Hematopoietic multipotent progenitor cell (in vitro differentiated cells): ENCODE measurements at places on chromosomes 2 and 18. TPM values are rescaled to one million over a fixed set of nuclear protein-coding genes. Genes with fewer than 3 reads are reported as not detected.

SP110 gene
- total RNA-seq, result 48.2 TPM

RNF152 gene
- 0.27 TPM for total RNA-seq

- DNase-seq, result no peak
Measured at GRCh38 chr2:216352653-216353270, 19.5 kb downstream of the MARCHF4 start.

DNA sequence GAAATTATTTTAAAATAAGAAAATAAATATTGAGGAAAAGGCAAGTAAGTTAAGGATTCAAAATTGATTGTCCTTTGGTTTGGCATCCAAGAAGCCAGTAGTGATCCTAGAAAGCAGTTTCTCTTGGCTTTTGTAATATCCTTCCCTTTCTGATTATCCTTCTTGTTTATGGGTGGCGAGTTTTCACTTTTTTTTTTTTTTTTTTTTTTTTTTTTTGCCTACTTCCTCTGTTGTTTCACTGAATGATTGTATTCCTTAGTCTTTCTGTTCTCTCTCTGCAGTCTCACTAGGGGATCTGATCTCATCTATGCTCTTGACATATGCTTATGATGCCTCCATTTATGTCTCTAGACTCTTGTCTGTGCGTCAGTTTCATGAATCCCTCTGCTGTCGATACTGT, 4.2 kb downstream of the NAPG start:
- DNase-seq, result no peak

GRCh38 chr2:84283506-84283905, 175.6 kb downstream of the SUCLG1 start:
- no peak for DNase-seq

- DNase-seq, result peak; percentile 25
Measured at GRCh38 chr2:159456500-159457426, 159.6 kb downstream of the BAZ2B start.

GRCh38 chr2:25204190-25204838, 35.9 kb upstream of the POMC start:
- no peak for DNase-seq

DNA sequence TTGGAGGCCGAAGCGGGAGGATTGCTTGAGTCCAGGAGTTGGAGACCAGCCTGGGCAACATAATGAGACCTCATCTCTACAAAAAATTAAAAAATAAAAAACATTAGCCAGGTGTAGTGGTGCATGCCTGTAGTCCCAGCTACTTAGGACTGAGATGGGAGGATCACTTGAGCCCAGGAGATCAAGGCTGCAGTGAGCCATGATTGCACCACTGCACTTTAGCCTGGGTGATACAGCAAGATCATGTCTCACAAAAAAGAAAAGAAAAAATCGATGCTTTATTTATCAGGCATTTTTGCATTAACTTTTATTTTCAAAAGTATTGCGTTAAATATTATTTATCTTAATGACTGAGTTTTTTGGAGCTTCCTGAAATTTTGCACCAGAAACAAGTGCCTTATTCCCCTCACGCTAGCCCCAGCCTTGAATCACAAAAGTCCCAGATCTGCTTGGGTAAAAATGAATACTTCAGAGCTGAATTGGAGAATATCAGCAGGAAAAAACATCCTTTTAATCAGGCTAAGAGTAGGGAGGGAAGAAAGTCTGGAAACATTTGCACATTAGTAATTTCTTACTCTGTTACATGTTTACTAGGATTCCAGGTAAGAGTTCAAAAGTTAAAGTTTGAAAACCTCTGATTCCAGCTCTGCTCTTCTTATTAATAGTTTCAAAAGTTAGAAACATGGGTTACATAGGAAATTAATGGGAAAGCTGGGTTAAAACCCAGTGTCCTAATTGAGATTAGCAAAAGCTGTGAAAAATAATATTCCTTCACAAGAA, 296.8 kb upstream of the FBXO11 start:
- DNase-seq, result no peak

DNA sequence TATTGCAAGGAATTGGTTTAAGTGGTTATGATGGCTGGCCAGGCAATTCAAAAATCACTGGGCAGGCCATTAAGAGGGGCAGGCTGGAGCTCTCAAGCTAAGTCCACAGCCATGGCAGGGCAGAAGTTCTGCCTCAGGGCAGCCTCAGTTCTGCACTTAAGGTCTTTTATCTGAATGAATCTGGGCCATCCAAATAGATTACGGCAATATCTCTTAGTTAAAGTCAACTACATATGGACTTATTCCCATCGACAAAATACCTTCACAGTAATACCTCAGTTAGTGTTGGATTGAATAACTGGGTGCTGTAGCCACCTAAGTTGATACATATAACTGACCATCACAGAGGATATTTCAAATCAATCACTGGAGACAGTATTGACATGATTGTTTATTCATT, 904.8 kb downstream of the MBD2 start:
- DNase-seq, result no peak

- DNase-seq, result no peak
Measured at GRCh38 chr2:162057426-162057825, 16.6 kb downstream of the DPP4 start.

RFTN2 gene
- under 0.01 TPM for total RNA-seq

- no peak for DNase-seq
Measured at GRCh38 chr2:207782238-207783030, 12.7 kb upstream of the FZD5 start.

NT5C1B gene
- total RNA-seq, result not detected

ASXL3 gene
- total RNA-seq, result under 0.01 TPM

- DNase-seq, result no peak
Measured at GRCh38 chr18:44507729-44508325, 172.9 kb upstream of the SETBP1 start.

TUBA4B gene
- total RNA-seq, result not detected

B4GALT6 gene
- total RNA-seq, result 12.1 TPM

- DNase-seq, result no peak
Measured at GRCh38 chr18:69326094-69326493, 74.6 kb upstream of the DOK6 start.

KIF1A gene
- not detected for total RNA-seq

NAT8 gene
- total RNA-seq, result 0.27 TPM

DNA sequence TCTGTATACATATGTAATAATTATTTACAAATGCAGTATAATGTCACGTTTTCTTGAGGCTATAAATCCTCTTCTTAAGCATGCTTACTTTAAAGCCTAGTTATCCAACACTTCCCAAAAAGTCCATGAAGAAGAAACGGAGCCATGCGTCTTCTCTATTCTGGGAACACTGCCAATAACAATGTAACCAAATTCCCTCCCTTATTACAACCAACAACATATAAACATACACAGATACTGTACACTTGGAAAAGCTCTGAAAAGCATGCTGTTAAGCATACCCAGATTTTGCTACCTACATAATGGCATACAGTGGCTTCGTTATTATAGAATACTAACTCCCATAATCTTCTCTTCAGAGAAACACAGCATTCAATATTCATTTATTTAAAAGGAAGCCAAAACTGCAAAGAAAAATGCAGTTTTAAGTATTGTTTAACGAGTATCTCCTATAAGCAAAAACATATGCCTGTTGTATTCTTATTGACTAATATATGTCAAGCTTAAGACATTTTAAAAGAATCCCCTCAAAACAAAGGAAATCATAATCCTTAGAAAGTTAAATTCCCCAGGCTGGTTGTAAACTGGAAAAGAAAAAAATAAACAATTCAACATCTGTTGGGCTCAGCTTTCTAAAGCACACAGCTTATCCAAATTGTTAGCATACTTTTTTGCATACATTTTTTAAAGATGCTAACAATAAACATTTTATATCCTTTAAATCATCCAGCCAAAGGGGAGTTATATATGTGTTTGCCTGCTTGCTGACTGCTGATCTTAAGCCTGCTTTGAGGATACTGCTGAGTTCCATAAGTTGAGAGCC, 83.4 kb downstream of the SLC25A12 start:
- DNase-seq, result no peak

DNA sequence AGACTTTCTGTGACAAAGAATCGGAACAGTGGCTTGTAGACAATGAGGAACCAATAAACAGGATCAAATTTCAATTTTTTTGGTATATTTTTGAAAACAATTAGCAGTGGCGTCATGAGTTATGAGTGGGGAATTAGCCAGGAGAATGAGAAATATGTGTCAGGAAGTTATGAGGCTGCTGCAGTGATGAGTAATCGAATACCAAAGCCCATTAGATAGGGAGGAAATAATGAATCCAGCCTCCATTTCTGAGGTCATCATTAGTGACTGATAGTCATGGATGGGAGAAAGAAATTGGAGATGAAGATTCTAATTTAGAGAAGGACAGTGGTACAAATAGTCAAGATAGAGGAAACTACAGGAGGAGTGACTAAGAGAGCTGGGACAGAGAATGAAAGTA, 673.1 kb upstream of the VRK2 start:
- DNase-seq, result no peak

DNA sequence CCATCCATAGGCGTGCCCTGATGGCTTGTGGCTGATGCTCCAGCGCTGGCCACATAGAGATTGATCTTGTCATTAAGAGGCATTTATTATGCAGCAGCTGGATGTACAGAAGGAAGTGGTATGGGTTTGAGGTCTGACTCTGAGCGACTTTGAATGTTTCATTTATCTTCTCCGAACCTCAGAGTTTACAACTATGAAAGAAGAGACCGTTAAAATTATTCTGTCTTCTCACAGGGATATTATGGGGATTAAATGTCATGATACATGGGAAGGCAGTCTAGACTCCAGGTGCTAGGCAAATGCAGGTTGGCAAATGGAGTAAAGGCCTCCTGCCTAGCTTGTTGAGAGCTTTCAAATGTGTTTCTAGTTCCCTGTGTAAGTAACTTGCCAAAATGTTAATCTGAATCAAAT, 30.3 kb downstream of the MOGAT1 start:
- no peak for DNase-seq

GNAL gene
- 0.27 TPM for total RNA-seq

DNA sequence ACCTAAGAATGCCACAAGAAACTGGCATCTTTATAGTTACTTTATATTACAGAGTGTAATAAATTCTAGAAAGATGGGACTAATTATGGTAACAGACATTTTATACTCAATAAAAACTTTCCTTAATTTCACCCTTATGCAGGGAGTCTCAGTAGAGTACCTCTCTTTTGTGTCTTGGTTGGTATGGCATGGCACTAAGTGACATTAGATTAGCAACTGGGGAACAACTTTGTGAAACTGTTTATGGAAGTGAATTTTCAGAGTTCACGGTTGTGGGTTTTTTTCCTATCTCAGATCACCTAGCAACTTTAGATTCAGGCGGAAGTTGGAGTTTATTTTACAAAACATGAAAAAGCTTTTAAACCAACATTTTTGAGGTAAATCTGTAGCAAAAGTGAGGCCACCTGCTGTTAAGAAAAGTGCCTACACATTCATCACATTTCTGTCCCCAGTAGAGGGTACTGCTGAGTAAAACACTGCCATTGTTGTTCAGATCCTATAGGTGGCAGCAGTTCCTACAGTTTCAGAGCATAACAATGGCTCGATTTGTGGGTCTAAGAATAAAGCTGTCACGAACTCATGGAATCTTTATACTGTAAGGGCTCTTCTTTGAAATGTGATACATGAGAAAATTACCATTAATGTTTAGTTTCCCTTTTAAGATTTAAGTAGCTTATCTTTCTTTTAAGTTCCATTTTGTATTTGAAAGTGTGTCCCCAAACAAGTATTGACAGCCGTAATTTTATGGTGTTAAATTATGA, 117.6 kb downstream of the CAMKMT start:
- DNase-seq, result peak; percentile 86

- no peak for DNase-seq
Measured at GRCh38 chr18:33446604-33447003, 6.1 kb upstream of the CCDC178 start.

- peak; percentile 68 for DNase-seq
Measured at GRCh38 chr2:27071990-27072830, 756 bp upstream of the OST4 start.

TPRKB gene
- total RNA-seq, result 16.7 TPM

- no peak for DNase-seq
Measured at GRCh38 chr2:26058390-26058789, 24.5 kb downstream of the RAB10 start.

DNA sequence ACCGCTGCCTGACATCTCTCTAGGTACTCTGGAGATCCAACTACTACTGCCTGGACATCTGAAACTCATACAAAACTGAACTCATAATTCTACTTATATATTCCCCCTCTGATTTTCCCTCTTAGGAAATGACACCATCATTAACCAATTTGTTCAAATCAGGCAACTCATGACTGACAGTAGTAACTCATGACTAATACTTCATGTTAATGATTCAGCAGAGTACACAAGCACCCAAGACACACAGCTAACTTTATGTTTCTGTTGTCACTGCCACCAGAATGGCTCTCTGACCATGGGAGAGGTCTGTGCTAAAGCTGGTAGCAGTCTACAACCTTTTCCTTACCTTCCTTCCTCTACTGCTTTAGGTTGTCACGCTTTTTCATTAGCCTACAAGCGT, 91.1 kb downstream of the ITSN2 start:
- DNase-seq, result no peak

- DNase-seq, result peak; percentile 5
Measured at GRCh38 chr2:223725494-223725893, 111.9 kb downstream of the AP1S3 start.

DCDC2C gene
- total RNA-seq, result not detected

- DNase-seq, result no peak
Measured at GRCh38 chr2:16124881-16125613, 184.7 kb downstream of the MYCN start.

- no peak for DNase-seq
Measured at GRCh38 chr2:189164746-189165145, 14.8 kb downstream of the COL5A2 start.

GRCh38 chr2:26658691-26659346, 17.7 kb upstream of the CIB4 start:
- no peak for DNase-seq

IL1RL2 gene
- total RNA-seq, result not detected

DNA sequence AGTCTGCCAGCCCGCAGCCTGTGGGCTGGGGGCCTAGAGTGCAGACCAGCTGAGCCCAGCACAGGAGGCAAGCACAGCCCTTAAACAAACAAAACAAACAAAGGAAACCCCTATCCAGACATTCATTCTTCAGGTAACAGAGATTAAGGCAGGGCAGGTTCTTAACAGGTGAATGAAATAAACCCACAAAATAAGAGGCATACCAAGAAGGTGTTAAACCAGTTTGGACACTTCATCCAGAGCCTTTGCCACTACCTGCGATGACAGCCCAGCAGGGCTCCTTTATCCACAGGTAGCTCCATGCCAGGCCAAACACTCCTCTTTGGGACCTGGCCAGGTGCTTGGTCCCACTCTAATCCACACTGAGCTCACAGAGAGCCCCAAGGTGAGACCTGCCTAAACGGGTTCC, 209.7 kb upstream of the SIX2 start:
- no peak for DNase-seq

- no peak for DNase-seq
Measured at GRCh38 chr2:150705357-150705756, 217.9 kb upstream of the RND3 start.
